Hematopoietic multipotent progenitor cell treated with erythropoietin and hydrocortisone succinate and interleukin-3 and kit ligand, for 4 days (in vitro differentiated cells): ENCODE measurements at places on chromosomes 1 and 21.

- no peak for DNase-seq
Measured at GRCh38 chr1:64929221-64929620, 37.1 kb downstream of the JAK1 start.

DNA sequence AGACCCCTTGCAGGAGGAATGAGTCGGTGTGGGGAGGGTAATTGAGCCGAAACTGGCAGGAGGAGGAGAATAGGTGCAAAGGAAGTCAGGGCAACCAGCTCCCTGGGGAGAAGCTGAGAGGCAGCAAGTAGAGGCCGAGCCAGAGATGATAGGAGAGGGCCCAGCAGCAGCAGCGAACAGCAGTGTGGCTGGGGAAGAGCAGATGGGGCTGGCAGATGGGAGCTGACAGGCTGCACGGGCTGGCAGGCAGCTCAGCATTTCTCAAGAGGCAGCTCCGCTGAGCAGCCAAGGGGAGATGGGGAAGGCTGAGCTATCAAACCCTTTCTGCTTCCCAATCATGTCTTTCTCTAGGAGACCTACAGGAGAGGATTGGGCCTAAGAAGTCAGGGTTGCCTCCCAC is 158.2 kb downstream of the TRIM33 start:
- no peak for DNase-seq

- DNase-seq: no peak
Measured at GRCh38 chr1:214174508-214175199, 106.3 kb upstream of the SMYD2 start.

- DNase-seq: peak; percentile 76
Measured at GRCh38 chr21:17585875-17586450, 26.7 kb downstream of the BTG3 start.

DNA sequence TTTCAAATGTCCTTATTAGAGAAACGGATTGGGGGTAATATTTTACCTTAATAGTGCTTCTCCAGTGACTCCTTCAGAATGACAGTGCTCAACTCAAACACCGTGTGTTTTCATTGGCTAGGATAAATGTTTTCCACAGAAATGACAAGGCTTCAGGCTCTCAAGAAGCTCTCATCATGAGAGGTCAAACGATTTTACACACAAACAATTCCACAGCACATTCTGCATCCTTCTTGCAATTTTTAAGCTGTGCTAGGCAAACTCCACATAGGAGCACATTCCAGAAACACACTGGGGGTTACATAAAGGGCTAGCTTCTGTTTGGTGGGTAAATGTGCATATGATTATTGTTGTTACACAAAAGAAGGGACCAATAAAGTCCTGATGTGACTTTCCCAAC is 75.5 kb upstream of the IPO9 start:
- DNase-seq: no peak

GRCh38 chr1:3640121-3640837 is 9.6 kb downstream of the WRAP73 start:
- DNase-seq: no peak

- DNase-seq: no peak
Measured at GRCh38 chr1:247357052-247357780, 25.5 kb upstream of the ZNF496 start.

DNA sequence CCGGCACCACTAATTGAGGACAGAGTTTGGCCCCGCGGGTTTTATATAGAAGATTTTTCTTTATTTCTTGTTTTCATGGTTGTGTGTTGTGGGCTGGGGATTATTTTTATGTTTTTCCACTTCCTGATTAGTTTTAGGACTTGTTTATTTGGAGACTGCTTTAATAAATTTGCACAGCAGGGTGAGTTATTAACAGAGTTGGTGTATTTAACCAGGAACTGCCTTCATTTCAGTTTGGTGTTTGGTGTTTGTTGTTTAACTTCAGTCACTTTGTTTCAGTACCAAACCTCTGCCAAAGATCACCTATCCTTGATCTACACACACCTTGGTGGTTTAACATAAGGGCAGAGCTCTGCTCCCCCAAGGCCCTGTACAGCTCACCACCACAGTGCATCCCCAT is 103.5 kb upstream of the LMO4 start:
- DNase-seq: no peak

DNA sequence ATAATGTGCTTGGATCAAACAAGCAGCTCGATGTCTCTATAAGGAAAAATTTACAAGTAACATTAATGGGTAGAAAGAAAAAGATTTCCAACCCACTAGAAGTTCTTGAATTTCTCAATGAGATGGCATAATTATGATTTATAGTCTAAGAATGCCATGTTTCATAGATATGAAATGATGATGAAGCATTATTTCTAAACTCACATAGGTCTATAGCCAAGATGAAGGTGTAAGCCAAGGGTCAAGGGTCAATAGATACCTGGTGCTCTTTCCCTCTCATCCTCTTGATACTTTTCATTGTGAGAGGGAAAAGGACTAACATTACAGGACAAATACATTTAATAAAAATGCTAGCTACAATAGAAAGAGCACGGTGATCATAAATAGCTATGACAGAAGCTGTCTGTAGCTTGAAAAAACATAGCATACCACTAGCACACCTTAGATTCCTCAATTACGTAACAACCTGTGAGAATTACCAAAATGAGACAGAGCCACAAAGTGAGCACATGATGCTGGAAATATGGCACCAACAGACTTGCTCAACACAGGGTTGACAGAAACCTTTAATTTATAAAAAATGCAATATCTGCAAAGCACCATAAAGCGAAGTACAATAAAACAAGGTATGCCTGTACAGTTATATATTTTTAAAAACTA is 26.3 kb upstream of the F13B start:
- DNase-seq: no peak

- peak; percentile 78 for DNase-seq
Measured at GRCh38 chr1:39398278-39399021, 93.0 kb upstream of the BMP8A start.

- DNase-seq: no peak
Measured at GRCh38 chr21:32463367-32463766, 50.9 kb downstream of the EVA1C start.

GRCh38 chr1:234656944-234657654 is 47.1 kb upstream of the IRF2BP2 start:
- peak; percentile 67 for DNase-seq

DNA sequence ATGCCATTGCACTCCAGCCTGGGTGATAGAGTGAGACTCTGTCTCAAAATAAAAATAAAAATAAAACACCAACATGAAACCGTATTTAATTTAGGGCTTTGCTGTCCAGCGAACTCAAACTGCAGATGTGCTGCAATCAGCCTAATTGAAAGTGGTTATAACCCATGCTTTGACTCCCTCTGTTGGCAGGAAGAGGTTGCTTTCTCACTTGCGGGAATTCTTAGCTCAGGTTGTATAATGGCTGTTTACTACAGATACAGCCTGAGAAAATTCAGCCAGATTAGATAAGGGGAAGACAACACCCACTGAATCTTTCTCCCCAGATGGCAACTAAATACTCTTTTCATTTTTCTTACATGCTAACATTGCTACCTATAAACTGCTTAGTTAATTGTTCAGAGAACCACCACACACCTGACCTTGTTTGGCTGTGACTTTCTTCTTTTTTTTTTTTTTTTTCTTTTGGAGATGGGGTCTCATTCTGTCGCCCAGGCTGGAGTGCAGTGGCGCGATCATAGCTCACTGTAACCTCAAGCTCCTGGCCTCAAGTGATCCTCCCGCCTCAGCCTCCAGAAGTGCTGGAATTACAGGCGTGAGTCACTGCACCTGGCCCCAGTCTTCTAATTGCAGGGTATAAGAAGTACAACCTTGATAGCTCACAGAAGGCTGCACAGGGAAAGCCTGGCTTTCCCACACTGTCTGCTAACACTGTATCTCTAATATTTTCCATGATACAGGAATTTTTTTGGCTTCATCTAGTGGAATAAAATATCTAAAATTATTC is 34.6 kb downstream of the DNTTIP2 start:
- DNase-seq: peak; percentile 92

DNA sequence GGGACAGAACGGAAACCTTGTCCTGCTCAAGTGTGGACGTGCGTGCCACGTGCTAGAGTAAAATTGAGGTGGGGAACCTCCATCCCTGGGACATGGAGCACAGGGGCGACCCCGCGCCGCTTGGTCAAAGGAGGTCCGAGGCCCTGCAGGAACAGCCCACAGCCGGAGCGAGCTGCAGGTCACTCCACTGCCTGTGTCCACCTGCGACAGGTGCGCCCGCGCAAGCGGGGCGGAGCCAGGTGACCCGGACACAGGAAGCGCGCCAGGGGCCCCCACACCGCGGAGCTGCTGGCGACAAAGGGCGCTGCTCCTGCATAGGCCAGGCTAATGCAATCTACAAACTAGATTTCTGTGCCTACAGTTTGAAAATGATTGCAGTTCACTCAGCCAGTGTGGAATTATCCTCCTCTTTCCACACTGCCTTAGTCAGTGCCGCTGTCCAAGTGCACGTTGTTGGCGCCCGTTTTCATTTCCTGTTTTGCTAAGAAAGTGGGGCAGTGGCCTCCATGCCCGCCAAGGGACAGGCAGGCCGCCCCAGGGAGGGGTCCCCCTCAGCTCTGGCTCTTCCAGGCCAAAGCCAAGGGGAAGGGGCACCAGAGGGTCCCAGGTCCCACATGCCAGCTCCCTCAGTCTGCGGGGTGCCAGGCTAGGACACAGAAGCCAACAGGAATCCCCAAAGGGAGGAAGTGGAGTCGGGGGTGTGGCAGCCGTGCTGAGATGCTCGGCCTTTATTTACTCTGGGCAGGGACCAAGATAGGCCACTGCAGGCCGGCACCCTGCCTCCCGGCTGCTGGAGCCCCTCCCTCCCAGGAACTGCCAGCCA is 4.3 kb upstream of the NADK start:
- DNase-seq: peak; percentile 66

- DNase-seq: no peak
Measured at GRCh38 chr1:119188926-119189325, 48.5 kb upstream of the WARS2 start.
